ENCODE measurements at places on chromosomes 11 and 22. TPM values are rescaled to one million over a fixed set of nuclear protein-coding genes. Genes with fewer than 3 reads are reported as not detected.

GRCh38 chr11:42837994-42838393 is 473.8 kb upstream of the API5 start:
- no peak for DNase-seq

DNA sequence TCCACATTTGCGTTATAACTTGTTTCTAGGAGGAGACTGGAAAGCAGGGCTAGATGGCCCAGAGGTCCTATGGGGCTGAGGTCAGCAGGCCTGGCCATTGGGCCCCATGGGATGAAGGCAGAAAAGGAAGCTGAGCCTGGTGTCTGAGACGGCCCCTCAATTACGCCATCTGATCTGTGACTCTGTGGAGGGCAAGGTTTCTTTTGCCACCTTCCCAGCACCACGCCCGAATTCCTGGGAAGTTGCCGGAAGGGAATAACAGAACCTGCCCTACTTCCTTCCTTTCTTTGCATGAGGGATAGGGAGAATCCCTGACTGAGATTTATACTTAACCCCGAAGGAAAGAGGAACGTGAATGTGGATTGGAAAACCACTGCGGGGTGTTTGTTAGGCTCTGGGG is 118.1 kb downstream of the MPPED1 start:
- no peak for DNase-seq

DNA sequence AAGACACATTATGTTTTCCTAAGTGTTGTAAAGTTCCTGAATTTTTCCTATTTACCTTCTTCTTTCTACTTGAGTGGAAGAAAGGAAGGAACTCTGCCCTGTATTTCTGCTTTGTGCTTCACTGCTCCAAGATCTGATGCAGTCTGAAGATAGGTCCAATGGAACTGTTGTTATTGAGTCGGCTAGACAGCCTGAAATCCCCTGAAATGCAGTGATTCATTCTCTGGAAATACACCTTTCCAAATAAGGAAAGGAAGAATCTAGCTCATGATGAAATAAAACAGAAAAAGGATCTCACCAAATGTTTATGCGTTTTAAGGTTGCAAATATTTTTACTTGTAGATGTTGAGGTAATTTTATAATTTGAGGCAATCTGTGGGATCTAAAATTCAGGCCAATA is 322.8 kb downstream of the GUCY1A2 start:
- DNase-seq, result no peak

- DNase-seq, result peak; percentile 43
Observed at GRCh38 chr11:125082611-125083311, 19.7 kb downstream of the SLC37A2 start.

DNA sequence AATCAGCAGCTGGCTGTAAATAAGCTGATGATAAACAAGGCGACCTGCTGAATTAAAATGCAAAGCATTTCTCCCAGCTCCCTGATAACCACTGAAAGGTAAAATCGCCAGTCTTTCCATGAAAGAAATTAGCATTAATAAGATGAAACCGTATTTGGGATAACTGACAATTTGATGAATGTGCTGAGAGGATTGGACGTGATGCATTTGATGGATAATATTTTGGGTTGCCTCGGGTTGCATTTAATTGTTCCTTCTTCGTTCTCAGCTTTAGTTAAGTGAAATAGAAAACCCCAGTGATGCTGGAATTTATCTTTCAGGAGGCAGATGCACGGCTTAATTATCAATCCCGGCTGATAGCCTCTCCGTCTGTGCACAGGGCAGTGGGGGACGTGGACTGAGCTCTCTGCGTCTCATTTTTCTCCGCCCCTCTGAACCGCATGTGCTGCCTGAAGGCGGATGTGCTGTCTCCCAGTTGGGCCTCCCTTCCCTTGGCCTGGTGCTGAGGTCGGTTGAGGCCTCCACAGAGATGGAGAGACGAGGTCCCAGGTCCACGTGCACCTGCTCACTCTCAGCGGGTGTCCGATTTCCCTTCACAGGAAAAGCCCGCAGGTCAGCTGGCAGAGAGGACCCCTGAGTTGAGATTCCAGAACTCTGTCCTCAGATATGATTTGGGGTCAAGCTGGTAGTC is 846.2 kb downstream of the BRD1 start:
- DNase-seq, result no peak

DNA sequence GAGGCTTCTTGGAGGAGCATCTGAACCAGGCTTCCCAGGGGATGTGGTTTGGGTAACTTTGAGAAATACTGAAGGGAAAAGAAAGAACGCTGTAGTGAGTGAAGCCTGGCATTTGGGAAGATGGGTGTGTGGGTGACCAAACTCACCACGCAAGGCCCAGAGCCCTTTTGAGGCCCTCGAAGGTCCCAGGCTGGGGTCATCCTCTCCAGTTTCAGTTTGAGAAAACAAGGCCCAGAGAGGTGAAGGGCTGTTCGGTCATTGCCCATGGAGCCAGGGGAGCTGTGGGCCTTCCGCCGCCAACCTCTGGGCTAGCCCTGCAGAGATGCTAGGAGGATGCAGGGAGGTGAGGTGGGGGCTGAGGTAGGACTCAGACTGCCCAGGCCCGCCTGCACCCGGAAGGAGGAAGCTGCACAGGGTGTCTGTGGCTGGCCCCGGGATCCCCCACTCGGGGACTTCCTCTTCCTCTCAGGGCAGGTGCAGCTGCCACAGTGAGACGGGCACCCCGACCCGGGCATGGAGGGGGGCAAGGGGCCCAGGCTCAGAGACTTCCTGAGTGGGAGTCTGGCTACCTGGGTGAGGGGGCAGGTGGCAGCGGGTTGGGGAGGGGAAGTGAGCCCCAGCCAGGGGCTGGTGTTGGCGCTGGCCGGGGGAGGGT is at the start of gene CCDC88B:
Gene CCDC88B (plus strand): TSS at position 451 of the 655 bp plus-strand sequence. CDS start 63 bp downstream, at position 514.
- DNase-seq, result no peak

DNA sequence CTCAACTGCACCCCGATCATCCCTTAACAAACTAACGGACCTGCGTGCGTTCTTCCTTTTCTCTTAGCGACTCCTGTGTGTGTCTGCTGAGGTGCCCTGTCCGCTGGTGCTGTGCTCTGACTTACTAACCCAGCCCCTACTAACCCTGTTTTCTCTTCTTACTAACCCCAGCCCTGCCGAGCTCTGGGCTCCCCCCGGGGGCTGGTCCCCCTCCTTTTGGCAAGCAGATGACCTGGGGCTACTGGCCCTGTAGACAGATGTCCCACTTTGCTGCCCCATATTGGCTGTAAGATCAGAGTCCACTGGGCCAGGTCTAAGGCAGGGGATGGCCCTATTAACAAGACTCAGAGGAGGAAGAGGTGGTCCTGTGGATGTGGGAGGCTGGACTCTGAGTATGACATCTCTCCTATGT is 14.7 kb downstream of the MIAT start:
- no peak for DNase-seq

GRCh38 chr11:11422411-11423128 is 69.5 kb upstream of the CSNK2A3 start:
- DNase-seq, result no peak

GRCh38 chr11:23564370-23564769 is 704.1 kb upstream of the CCDC179 start:
- DNase-seq, result no peak

DNA sequence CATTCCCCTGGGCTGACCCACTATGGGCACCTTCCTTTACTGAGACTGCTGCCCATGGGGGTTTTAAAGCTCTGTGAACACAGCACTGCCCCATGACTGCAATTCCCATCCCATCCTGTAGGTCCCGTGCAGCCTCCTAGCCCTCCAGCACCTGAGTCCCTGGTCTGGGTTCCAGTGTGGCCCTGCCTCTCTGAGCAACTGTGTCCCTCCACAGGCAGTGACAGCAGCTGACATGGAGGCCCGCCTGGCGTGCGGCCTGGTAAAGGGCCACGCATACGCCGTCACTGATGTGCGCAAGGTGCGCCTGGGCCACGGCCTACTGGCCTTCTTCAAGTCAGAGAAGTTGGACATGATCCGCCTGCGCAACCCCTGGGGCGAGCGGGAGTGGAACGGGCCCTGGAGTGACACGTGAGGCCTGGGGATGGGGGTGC is 12.6 kb downstream of the OMP start:
- peak; percentile 91 for DNase-seq

- no peak for DNase-seq
Observed at GRCh38 chr11:67415501-67416304, at the start of gene CARNS1. Gene CARNS1, plus strand, starts transcription at chr11:67415678. Its CDS starts 522 bp downstream, at chr11:67416200.

DNA sequence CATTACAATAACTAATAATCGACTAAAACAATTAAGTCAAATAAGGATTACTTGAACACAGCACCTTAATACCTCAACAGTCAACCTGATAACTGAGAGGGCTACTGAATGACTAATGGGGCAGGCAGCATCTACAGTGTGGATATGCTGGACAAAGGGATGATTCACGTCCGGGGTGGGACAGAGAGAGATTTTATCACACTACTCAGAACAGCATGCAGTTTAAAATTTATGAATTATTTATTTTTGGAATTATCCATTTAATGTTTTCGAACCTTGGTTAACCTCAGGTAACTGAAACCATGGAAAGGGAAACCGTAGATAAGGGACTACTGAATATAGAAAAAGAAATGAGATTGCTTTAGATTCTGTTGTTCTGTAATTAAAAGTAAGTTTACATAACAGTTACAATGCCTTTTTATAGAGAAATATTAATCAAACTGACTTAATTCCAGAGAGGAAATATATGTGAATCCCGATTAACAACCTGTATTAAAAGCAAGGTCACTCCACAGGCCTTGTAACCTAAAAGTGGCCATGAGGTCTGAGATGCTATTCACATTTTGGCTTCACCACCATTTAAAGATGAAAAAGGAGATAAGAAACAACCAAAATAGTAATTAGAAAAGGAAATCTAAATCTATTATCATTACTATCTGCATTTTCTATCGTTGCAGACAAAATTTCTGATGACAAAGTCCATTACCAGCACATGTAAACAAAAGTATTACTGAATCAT is 119.0 kb upstream of the TP53AIP1 start:
- no peak for DNase-seq

DNA sequence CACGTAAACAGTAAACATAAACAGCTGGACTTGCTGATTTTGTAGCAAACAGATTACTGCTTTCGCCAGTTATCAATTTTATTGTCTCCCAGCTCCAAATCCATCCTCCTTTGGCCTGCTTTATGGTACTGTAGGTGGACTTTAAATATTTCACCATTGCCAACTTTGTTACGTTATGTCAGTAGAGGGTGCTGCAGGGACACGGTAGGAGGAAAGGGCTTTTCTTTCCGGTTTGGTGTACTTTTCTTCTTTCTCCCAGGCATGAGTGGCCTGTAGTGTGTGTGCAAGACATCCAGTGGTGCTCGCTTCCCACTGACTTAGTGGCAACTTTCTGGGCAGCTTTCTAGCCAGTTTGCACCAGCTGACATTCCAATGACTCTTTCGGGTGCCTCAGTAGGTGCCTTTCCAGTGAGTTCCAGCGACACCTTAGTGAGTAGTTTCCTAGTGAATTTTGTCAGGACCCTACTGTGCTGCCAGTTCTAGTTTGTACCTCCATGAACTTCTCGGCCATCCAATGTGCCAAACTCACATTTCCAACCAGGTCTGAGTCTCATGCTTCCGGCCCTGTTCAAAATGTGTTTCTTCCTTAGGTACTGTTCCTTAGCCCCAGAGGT is 267.6 kb upstream of the TENM4 start:
- DNase-seq, result no peak

- no peak for DNase-seq
Observed at GRCh38 chr22:25449781-25450317, 114.6 kb upstream of the GRK3 start.

DNA sequence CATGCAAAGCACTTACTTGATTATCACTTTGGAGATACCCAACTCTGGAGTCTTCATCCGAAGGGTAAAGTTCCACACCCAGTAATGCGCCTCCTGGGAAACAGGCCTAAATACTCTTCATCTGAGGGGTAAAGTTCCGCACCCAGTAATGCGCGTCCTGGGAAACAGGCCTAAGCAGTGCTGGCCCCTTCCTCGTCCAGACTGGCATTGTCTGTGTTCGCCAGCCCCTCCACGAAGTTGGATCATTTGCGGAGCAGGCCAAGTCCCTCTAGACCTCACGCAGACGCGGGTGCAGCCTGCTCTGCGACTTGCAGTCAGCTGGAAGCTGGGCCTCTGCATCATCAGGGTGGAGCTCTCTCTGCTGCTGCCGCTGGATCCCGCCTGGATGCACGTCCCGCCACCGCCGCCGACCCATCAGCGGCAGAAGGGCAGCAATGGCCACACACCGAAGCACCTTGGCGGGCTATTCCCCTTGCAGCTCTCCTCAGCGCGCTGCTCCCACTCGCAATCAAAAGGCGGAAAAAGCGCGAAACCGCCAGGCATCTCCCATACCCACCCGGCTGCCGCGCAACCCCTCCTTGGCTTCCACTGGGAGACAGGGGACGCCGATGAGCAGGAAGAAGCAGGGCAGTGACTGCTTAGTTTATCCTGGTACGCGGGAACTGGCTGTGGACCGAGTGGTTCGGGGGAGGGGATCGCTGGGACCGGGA is 34.1 kb upstream of the GLYATL1 start:
- DNase-seq, result no peak

DNA sequence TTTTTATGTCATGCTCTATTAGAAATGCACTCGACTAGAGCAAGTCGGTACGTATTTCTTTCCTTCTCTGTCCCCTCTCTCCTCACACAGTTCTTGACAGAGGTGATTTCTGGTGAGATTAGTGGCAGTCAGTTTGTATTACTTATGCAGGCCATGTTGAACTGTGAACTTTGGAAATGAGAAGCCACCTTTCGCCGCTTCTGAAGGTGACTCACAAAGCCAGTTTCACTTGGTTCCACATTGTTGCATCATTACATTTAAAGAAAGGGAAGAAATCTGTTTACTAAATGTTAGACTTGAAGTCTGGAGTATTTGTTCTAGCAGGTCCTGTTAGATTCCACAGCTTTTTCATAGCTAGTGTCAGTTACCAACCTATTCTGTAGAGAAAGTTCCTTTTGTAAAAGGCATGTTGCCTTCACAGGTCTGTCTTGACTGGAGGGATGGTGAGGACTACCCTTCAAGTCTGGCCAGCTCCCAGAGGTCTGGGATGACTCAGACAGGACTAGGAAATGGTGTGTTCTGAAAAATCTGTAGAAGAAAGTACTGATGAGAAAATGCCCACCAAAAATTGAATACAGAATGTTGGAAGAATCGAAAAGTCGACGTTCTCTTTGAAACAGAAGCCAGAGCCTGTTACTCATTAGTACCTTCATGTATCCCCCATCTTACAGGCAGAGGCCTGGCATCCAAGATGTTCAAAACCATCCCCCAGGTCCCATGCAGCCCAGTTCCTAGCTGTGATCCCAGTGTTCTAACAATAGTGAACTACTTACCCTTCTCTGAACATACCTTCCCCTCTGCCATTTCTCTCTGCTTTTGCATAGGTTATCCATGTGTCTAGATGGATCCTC is 181.4 kb downstream of the DBX1 start:
- no peak for DNase-seq

GRCh38 chr11:3888876-3889275 is 33.4 kb downstream of the STIM1 start:
- no peak for DNase-seq

The ACTN3 gene
- not detected for total RNA-seq

The SCGB2A2 gene
- total RNA-seq, result not detected

The F2 gene
- not detected for total RNA-seq

The LDHAL6A gene
- total RNA-seq, result not detected

The CNGA4 gene
- total RNA-seq, result 0.22 TPM

The ANO3 gene
- not detected for total RNA-seq

Data from chondrocyte (in vitro differentiated cells).